ENCODE measurements at places on chromosomes 1 and 21.

DNA sequence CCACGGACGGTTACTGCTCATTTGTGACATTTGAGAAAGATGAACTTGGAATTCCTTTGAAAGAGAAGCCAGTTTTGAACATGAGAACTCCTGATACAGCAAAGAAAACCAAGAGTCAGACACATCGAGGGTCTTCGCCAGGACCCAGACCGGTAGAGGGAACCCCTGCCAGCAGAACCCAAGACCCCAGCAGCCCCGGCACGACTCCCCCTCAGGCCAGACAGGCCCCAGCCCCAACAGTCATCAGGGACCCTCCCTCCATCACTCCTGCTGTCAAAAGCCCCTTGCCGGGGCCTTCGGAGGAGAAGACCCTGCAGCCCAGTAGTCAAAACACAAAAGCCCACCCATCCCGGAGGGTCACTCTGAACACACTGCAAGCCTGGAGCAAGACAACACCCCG is 27.7 kb downstream of the CHAF1B start:
- no peak for DNase-seq

DNA sequence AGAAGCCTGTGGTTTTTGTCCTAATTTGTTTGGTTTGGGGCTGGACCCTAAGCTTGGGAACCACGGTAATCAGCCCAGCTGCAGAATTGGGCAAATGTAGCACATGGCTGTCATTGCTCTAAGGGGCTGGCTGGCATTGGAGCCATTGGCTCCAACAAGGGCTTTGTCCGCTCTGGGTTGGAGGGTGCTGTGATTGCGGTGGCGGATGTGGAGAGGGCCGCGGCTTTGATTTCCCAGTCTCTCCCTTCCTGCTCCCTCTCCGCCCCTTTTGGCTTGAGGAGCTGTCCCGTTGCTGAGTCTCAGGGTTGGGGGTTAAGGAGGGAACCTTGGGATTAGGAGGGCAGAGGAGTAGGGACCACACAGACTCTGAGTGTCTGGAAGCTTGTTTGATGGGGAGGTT is 91.7 kb upstream of the CD34 start:
- no peak for DNase-seq

DNA sequence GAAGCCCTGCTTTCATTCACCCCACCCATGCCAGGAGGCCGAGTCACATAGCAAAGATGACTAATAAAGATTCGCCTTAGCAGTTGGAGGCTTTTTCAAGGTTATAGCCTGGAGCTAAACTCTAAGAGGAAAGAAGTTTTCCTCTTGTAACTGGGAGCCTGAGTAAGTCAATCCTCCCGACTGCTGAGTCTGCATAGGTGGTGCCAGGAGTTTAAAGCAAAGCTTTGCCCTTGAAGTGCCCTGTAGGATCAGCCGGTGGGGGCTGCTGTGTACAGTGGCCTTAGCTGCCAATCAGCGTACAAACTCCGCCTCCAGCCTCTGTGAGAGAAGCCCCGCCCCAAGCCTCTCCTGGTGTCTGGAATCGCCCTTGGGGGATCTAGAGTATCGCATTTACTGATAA is 147.5 kb upstream of the SPATA6 start:
- no peak for DNase-seq

GRCh38 chr1:112445596-112445995 is 49.6 kb downstream of the CTTNBP2NL start:
- no peak for DNase-seq

- no peak for DNase-seq
Measured at GRCh38 chr1:75330624-75331023, 196.4 kb downstream of the LHX8 start.

- no peak for DNase-seq
Measured at GRCh38 chr1:25183126-25183980, 48.9 kb downstream of the SYF2 start.
